Testis (tissue), 5 donors: ENCODE measurements at places on chromosomes 2 and 18. TPM values are rescaled to one million over a fixed set of nuclear protein-coding genes. Genes with fewer than 3 reads are reported as not detected.

The IL37 gene
- 1.3 TPM for total RNA-seq

The MAP3K2 gene
- 74.5 TPM for total RNA-seq

The ABCB11 gene
- total RNA-seq, result 7.2 TPM

The IL36RN gene
- total RNA-seq, result not detected

The ABCG5 gene
- total RNA-seq, result not detected

The KCNK3 gene
- 2.5 TPM for total RNA-seq

The CCDC68 gene
- total RNA-seq, result 54.1 TPM

The RFTN2 gene
- 16.1 TPM for total RNA-seq

DNA sequence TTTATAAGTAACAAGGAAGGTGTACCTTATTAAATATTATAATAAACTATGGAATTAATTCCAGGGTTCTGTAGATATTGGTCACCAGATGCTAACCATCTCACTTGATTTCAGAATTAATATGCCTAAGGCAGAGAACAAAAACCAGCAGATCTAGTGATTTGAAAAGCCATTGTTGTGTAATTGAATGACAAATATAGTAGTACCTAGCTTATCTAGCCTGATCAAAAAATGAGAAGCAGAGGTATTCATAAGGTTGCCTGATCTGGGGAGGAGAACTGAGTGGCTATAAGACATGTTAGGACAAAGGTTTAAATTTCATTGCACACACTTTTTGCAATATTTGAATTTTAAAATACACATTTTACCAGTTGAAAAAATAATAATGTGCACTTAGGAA, 132.0 kb upstream of the UBE2E3 start:
- DNase-seq, result no peak

- DNase-seq, result peak; percentile 94
Observed at GRCh38 chr2:171999604-172000469, at the start of gene METAP1D. METAP1D (plus strand) TSS chr2:171999953; CDS start chr2:171999970, 17 bp downstream.

DNA sequence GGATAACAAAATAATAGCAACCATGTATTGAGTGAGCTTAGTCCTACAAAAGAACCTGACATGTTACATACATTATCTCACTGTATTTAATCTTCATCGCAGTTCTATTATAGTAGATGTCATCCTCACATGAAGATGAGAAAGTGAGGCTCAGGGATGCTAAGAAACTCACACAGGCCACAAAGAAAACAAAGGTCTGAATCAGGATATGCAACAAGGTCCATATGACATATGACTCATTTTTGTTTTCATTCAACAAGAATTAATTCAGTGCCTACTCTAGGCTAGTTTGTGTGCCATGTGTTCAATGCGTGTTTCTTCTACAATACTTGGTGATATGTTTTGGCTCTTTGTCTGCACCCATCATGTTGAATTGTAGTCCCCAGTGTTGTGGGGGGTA, 219.7 kb upstream of the EPHA4 start:
- no peak for DNase-seq

GRCh38 chr2:61167579-61167978, 5.6 kb downstream of the C2orf74 start:
- DNase-seq, result no peak

- DNase-seq, result no peak
Observed at GRCh38 chr2:211205836-211206235, 649.4 kb downstream of the CPS1 start.

- no peak for DNase-seq
Observed at GRCh38 chr18:3906116-3906750, 456.3 kb downstream of the TGIF1 start.

DNA sequence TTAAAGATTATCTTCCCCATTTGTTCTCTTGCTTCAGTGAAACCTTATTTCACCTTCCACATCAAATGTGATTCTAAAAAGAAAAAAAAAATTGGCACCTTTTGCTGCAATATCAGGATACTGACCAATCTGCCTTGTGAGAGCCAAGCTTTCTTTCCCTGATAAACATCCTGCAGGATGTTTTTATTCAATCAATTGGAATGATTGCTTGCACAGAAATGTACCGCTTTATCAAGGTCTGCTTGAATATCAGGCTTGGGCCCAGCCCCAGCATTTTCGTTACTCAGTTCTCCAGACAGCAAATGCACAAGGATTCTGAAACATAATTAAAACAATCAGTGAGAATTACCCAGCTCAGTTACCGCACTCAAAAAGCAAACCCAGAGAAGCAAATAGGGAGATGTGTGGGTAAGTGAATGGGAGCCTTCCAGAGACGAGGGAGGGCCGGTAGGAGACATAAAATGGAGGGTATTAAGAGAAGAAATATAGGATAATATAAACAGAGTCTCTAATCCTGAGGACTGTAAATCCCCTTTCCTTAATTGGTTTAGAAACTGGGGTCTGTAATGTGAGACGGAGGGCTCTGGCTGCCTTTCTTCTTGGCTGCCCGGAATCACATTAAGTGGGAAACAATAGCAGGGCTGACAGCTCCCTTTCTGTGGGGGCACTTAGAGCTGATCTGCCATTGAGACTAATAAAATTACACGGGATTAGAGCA, 291.8 kb downstream of the ICOS start:
- no peak for DNase-seq

- no peak for DNase-seq
Observed at GRCh38 chr18:69957747-69958146, 10.1 kb upstream of the CD226 start.

GRCh38 chr2:169507698-169508097, 1.8 kb upstream of the KLHL41 start:
- DNase-seq, result no peak

GRCh38 chr2:151007365-151007764, 254.3 kb downstream of the RBM43 start:
- no peak for DNase-seq

- DNase-seq, result no peak
Observed at GRCh38 chr2:164187121-164187520, 434.2 kb downstream of the GRB14 start.

DNA sequence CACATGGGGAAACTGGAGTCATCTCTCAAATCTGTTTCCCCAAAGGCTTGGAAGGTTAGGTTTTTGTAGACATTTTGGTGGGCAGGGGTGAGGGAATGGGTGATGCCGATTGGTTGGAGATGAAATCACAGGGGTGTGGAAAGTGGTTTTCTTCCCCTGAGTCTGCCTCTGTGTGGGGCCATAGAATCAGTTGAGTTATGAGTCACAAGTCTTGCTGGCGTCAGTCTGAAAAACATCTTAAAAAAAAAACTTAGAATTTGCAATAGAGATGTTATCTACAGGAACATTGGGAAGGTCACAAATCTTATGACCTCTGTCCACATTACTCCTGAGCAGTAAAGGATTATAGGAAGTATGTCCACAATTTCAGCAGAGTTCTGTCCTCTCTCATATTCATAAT, 314.6 kb downstream of the CNTNAP5 start:
- DNase-seq, result no peak

- no peak for DNase-seq
Observed at GRCh38 chr2:112483831-112484230, 1.9 kb downstream of the TTL start.

DNA sequence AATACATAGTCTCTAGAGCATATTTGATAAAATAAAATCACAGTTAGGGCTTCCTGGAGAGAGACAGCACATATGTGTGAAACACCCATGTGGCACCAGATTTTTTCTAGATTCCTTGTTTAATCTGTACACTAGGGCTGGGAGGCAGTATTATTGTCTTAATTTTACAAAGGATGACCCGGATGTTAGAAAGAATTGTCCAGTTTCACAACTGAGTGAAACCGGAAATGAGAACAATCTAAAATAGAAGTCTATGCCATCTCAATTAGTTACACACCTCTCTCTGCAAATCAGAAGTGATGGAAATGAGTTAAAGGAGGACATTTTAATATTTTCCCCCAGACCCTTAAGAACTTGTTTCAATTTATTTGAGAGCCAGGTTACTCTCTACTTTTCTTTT, 463.7 kb upstream of the DSEL start:
- DNase-seq, result no peak

GRCh38 chr2:134253117-134253704, 661 bp upstream of the MGAT5 start:
- DNase-seq, result no peak

GRCh38 chr2:205193125-205193835, 489.0 kb upstream of the NRP2 start:
- no peak for DNase-seq

- DNase-seq, result no peak
Observed at GRCh38 chr18:28198620-28199019, 21.7 kb upstream of the CDH2 start.

GRCh38 chr2:222362336-222362735, 62.0 kb upstream of the SGPP2 start:
- no peak for DNase-seq

GRCh38 chr2:101133492-101134100, 17.6 kb downstream of the TBC1D8 start:
- DNase-seq, result no peak

DNA sequence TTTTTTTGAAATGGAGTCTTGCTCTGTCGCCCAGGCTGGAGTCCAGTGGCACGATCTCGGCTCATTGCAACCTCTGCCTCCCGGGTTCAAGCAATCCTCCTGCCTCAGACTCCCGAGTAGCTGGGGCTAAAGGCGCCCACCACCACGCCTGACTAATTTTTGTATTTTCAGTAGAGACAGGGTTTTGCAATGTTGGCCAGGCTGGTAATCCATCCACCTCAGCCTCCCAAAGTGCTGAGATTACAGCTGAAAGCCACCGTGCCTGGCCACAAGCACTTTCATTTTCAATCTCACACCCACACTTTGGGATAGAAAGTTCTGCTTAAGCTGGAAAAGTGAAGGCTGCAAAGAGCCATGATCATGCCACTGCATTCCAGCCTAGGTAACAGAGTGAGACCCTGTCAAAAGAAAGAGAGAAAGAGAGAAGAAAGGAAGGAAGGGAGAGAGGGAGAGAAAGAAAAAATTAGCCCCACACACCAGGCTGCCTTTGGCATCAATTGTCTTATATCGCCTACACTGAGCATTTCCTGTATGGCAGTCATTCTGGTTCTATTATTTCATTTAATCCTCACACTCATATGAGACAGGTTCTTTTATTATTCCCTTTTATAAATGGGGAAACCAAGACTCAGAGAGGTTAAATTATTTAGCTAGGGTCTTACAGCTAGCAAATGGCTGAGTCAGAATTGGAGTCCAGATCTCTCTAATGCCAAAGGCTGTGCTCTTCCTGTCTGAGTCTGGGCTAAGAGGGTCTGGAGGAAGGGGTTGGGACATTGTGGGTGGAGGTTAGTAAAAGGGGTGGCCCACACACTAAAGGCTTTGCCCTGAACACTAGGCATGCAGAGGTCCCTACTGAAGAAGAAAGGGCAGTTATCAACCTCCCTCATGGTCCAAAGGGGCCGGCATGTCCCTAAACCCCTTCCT, 37.9 kb upstream of the PKDCC start:
- DNase-seq, result no peak

DNA sequence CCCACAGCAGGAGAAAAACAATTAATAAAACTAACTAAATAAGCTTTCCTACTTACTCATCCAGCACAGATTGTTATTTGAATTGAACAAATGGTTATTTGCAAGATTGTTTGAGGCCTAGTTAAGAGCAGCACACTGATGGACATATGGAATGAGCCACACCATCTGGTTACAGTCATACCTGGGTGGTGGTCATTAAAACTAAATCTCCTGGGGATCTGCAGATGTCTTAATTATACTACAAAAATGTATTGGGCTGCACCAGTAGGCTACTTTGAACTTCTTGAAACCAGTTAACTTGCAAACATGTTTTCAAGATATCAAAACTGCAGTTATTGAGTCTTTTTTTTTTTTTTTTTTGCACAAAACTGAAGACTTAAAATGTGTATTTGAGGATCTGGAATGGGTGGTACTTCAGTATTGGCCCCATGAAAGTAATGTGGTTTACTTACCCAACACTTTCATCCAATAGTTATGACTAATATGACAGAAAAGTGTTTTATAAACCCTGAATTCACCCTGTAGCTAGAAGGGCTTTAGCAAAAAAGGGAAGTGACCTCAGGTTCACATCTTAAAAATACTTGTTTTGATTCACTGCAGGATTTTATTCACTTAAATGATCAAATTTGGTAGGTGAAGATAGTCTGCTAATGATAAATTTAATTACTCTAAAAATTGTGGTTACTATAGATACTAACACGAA, 10.8 kb downstream of the AGFG1 start:
- DNase-seq, result no peak
